ENCODE measurements at places on chromosomes 3 and 15.

- DNase-seq = no peak
Observed at GRCh38 chr15:73578026-73578425, 55.2 kb downstream of the NPTN start.

GRCh38 chr15:83115831-83116565 lies 8.6 kb downstream of the TM6SF1 start:
- DNase-seq = no peak

DNA sequence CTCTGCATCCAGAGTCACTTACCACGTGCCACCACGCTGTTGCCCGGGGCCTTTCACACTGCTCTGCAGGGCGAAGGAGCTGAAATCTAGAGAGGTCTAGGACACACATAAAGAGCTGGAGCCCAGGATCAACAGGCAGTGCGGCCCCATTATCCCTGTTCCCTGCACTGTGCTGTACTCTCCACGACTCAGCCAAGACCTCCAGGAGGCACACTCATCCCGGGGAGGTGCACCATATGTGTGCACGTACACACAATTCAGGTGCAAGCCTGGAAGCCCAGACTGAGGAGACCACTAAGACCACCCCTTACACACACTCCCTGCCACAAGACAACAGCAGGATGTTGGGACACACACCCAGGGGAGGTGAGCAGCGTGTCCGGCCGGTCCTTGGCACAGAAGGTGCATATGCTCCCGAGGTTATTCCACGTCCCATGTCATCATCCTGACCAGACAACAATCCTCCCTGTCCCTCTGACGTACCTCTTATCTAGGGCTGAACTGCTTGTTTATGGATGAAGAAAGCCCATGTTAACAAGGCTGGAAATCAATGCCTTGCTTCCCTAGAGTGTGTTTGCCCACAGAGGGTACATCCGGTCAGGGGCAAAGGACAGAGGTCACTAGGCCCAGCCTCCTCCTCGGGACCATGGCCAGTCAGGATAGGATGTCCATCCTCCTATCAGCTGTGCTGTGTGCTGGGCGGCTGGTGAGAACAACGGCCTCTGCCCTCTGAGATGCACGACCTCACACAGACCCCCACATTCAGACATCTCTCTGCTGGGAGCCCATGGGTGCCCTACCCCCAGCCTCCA lies 16.1 kb downstream of the KLF15 start:
- DNase-seq = no peak

GRCh38 chr3:16177962-16178627 lies 3.6 kb downstream of the GALNT15 start:
- DNase-seq = peak; percentile 30

GRCh38 chr3:138919325-138919724 lies 27.6 kb downstream of the FOXL2 start:
- DNase-seq = no peak

DNA sequence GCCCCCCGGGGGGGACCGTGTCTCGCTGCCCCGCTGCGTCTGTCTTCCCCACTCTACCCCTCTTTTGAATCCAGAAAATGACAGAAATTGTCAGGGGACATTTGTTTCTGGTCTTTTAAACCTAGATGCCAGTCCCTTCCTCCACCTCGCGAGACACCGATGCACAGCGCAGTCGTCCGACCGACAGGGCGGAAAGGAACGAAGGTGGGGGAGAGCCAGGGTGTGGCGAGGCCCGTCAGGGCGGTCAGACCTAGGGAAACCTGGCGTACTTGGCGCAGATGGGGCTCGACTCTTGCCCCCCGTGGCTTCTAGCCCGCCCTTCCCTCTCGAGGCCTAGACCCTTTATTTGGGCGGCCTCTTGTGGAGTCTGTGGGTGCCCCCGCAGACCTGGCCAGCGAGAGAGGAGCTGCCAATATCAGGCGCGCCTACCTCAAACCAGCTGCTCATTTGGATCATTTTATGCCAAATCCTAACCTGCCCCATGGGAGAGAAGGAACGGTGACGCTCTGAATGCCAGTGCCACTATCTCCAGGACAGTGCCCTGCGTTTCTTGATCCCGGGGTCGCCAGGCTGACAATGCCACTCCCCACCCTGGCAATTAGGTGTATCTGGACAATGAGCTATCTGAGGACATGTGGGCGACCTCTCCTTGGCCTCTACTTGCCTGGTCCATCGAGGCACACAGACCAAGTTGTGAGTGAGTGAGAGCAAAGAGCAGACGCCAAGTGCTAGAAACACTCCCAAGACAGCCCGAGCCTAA lies 500 bp upstream of the RAB6B start:
- DNase-seq = no peak

DNA sequence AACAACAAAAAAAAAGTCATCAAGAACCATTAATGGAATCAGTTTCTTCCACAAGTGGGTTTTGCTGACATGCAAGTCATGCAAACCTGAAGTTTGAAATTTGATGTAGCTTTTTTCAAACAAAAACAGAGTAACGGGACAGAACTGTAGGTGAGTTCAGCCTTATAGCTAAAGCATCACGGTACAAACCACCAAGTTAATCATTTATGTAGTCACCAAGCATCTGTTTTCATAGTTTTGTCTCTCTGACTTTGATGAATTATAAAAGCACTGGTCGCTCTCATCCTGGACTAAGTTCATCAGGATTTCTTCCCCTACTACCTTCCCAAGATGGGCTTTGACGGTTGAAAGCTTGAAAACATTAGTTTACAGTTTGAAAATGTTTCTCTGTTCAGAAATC lies 117.0 kb upstream of the SAMMSON start:
- no peak for DNase-seq

- DNase-seq = no peak
Observed at GRCh38 chr15:88920186-88920891, 7.2 kb upstream of the MFGE8 start.

DNA sequence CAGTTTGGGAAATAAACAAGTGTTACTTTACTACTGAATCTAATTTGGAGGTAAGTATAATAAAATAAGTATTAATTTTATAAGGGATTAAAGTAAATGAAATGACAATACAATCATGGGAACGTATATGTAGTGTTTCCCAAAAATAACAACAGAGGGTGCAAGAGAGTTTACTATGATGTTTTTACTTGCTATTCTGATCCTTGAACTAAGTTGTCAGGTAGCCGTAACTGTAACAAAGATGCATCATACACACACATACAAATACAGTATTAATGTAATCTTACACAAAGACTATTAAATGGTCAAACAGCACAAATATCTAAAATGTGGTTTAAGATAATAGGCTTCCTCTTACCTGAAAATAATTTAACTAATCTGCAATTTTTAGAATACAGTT lies 311.4 kb downstream of the TBC1D5 start:
- DNase-seq = no peak

GRCh38 chr3:118080889-118081288 lies 953.8 kb downstream of the IGSF11 start:
- no peak for DNase-seq

- DNase-seq = no peak
Observed at GRCh38 chr3:150495563-150496168, 50.6 kb downstream of the SERP1 start.

GRCh38 chr15:37788330-37788729 lies 146.1 kb upstream of the TMCO5A start:
- DNase-seq = no peak

Data from stimulated activated CD4-positive, alpha-beta T cell treated with anti-CD3 and anti-CD28 coated beads, Interleukin-4, amount 100 ng/mL, for 4 hours (primary cell).